Renal cortical epithelial cell (primary cell): ENCODE measurements at places on chromosomes 5 and 9.
A peak's percentile ranks its signal among the peaks of the same experiment; 100 is the strongest.

- DNase-seq, result no peak
Observed at GRCh38 chr9:82565188-82565969, 497.6 kb downstream of the RASEF start.

GRCh38 chr9:119559986-119560385 lies 190.8 kb upstream of the BRINP1 start:
- no peak for DNase-seq

GRCh38 chr9:94867281-94867841 lies 140.9 kb downstream of the AOPEP start:
- peak; percentile 96 for DNase-seq

DNA sequence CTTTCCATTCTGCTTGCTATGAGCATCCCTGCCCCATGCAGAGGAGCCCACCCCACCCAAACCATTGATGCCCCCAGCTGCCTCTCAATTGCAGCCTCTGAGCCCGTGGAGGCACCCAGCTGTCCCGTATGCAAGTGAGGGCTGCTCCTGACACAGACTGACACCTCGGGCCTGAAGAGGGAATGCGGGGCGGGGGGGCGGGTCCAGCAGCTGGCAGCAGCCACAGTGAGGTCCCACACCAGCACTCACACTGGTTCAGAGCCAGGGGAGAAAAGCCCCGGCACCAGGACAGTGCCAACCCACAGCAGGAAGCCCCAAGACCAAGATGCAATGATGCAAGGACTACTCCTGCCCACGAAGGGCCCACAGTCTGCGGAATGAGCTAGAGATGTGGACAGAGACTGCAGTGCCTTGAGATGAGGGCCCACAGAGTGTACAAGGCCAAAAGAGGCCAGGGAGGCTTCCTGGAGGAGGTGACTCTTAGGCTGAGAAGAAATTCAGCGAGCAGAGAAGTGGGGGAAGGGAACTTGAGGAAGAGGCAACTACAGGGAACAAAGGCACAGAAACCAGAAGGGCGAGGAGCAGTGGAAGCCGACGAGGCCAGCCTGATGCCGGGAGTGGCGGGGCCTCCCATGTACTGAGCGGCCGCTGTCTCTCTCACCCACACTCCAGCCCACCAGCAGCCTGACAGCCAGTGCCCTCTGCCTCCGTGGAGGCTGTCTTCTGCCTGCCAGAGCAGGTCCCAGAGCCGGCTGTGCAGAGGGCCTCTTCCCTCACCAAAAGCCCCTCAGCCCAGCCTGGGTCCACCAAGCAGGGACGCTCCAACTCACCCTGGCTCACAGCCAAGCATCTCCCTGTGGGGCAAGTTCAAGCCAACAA lies 9.2 kb downstream of the EEIG1 start:
- no peak for DNase-seq
